ENCODE measurements at places on chromosomes 5 and 9. TPM values are rescaled to one million over a fixed set of nuclear protein-coding genes. Genes with fewer than 3 reads are reported as not detected.

GRCh38 chr5:139592289-139592688, 31.1 kb downstream of the UBE2D2 start:
- ATAC-seq = no peak

DNA sequence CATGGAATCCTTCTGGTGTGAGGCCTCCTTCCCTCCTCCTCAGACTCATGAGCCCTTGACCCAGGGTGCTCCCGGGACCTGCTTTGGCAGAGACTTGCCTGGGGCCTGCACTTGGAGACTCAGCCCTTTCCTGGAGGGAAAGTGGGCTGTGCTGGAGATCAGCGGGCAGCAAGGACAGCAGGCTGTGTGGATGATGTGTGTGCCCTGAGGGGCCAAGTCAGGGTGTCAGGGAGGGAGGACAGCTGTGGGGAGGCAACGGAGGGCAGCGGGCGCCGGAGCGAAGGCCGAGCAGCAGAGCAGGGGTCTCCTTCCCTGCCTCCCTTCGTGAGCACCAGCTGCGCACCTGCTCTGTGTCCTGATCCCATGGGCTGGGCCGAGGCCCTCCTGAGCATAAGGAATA, 6.1 kb upstream of the CSF2 start:
- ATAC-seq = no peak

- peak; percentile 35 for ATAC-seq
Measured at GRCh38 chr5:62395210-62395950, 8.3 kb downstream of the DIMT1 start.

Gene SLC36A3
- total RNA-seq = not detected

Measured in esophagus mucosa (tissue), 1 donor.